ENCODE measurements at places on chromosomes 11 and 22.

DNA sequence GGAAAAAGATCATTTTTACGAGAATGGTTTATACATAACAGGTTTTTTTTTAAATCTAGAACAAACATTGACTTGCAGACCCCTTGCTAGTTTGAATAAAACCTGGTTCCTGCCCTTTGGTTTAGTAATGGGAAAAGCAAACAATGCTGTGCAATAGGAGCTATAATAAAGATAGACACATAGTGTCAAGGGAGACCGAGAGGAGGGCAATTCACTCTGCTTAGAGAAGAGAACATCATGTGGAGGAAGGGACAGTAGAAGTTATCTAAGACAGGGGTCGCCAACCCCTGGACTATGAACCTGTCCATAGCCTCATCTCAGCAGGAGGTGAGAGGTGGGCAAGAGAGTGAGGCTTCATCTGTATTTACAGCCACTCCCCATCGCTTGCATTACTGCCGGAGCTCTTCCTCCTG is 7.0 kb upstream of the RDX start:
- DNase-seq = no peak

- no peak for DNase-seq
These were observed 613.5 kb upstream of the CCDC179 start for GRCh38 chr11:23473782-23474181.

GRCh38 chr22:46791201-46791731 is 28.8 kb downstream of the TBC1D22A start:
- peak; percentile 83 for DNase-seq

GRCh38 chr11:11701070-11701469 is 79.3 kb upstream of the GALNT18 start:
- no peak for DNase-seq

- no peak for DNase-seq
These were observed 31.1 kb downstream of the OR6Q1 start for GRCh38 chr11:58061813-58062212.

DNA sequence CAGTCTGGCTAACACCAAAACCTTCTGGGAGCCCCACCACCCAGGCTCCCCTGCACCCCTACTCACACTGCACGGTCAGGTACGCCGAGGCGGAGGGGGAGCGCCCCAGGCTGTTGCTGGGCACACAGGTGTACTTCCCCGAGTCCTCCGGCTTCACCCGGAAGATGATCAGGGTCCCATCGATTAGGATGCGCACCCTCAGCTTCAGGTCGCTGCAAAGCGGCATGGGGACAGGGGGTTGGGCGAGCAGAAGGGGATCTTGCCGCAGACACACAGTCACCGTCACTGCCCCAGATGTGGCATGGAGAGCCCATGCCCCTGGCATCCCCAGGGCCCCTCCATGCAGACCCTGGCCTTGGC is 21.2 kb downstream of the IGSF9B start:
- no peak for DNase-seq

DNA sequence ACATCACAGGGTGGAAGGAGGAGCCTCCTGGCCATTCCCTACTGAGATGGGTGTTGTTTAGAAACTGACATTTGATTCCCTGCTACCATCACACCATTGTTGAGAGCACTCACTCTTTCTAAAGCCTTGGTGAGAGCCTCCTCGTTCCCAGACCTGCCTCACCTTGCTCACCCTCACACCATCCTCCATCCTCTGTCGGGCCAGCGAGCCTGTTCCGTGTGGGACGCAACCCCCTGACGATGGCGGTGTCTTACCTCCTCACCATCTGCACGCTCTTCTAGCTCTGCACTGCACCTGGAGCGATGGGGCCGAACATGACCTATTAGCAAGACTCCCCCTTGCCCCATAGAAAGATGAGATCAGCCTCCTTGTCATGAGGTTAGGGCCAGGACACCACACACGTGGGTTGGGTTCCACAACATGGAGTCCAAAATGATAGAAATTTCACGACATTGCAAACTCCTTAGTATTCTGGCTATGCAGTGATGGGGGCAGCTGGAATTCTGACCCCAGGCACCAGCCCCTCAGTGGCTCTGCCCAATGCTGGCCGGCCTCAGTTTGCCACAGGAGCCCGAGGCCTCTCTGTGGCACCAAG is 1017.9 kb downstream of the TBC1D22A start:
- no peak for DNase-seq

GRCh38 chr22:38177926-38178604 is 3.6 kb downstream of the PLA2G6 start:
- DNase-seq = no peak

- DNase-seq = no peak
These were observed 90.9 kb downstream of the LDLRAD3 start for GRCh38 chr11:36034551-36035331.

DNA sequence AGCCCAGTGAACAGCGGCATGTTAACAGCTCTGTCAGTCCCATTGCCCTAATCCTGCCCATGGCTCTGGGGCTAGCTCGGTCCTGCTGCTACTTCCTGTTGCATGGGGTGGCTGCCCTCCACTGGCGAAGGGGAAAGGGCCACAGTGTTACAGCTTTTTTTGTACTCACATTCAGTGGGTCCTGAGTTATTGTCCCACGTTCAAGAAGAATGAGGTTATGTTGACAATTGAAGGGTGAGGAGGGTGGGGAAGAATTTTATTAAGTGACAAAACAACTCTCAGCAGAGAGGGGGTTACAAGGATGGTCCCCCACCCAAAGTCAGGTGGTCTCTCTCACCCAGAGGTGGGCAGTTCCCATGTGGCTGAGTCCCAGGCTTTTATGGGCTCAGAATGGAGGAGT is 17.7 kb upstream of the MS4A7 start:
- no peak for DNase-seq

DNA sequence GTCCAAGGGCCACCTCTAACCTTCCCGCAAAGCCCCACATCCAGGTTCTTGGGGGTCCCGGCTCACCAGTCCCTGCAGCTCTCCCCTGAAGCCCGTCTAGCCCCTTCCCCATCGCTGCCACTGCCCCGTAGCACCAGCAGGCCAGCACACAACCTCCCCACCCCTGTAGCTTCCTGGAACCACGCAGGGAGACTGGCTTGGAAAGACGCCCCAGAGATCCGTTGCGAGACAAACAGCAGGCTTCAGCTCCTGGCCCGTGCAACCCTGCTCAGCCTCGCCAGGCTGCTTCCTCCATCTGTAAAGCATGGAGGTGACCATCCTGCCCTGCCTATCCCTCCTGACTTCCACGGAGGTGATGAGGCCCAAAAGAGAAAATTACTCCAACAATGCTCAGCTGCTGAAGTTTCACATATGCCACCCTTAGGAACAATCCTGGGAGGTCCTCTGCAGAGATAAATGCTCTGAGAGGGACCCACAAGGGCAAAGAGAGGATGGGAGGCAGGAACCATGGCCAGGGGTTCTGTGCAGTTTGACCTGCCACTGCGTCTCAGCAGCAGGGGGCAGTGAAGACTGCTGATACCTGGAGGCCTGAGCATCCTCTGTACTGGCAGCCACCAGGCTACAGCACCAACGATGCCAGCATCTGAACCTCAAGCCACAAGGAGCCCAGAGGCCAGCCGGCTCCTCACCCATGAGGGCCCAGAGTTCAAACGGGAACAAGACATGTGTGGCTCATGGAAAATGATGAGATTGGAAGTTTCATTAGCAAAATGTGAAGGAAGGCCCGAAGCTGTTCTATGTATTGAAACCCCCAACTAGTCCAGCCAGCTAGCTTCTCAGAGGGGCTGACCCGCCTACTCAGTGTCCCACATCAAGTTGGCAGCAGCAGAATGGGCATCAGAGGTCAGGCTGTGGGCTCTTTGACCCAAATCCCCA is 16.1 kb downstream of the DGCR2 start:
- DNase-seq = peak; percentile 56

GRCh38 chr11:99683933-99684332 is 663.2 kb downstream of the CNTN5 start:
- no peak for DNase-seq

DNA sequence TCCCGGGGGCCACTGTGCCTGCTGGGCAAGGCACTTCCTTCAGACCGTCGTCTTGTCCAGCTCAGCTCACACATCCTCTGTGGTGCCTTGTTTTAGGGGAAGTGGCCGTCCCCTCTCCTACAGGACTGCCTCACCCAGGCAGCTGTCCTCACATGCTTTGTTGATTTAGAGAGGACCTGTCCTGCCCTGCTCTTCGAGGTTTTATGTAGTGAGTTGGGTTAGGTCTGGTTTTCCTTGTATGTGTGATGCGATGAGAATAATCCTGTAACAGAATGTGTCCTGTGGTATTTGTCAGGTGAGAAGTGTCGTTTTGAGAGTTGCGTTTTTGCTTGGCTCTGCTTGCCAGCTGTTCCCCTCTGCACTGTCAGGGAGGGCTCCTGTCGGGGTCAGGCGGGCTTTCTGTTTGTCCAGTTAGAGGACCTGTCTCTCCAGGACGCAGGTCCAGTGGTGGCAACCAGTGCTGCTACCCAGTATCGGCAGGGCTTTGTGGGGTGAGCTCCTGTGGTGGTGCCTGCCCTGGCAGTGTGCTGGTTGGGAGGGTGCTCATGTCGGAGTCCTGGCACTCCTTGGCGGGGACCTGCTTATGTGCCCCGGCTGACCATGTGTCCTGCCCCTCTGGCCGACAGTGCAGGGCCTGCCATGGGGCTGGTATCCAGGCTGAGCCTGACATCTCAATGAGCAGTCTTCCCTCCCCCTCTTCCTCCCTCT is 41.3 kb downstream of the MUC6 start:
- DNase-seq = no peak

DNA sequence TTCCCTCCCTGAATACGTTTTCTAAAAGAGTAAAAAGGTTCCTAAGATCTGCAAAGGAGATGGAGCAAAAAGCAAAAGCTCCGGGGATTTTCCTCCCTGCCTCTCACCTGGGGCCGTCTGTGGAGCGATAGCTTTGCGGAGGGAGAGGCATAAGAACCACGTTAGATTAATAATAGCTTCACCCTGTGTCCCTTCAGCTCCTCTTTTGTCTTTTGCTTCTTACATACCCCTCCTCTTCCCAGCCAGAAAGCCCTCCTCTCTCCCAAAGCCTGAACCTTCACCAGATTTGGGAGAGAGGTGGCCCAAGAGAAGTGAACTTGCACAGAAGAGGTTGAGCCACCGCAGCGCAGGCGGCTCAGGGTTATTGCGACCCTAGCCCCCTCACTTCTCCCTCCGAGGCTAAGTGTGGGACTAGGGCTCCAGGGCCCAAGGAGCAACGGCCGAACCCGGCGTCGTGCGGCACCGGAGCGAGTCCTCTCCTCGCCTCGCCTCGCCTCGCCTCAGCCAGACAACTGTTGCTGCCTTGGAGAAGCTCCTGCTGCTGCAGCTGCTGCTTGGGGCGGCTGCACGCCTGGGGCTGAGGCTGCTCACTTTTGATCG is 97.6 kb upstream of the HSD17B12 start:
- DNase-seq = no peak

- no peak for DNase-seq
These were observed 13.4 kb upstream of the ARHGAP8 start for GRCh38 chr22:44739024-44739423.

DNA sequence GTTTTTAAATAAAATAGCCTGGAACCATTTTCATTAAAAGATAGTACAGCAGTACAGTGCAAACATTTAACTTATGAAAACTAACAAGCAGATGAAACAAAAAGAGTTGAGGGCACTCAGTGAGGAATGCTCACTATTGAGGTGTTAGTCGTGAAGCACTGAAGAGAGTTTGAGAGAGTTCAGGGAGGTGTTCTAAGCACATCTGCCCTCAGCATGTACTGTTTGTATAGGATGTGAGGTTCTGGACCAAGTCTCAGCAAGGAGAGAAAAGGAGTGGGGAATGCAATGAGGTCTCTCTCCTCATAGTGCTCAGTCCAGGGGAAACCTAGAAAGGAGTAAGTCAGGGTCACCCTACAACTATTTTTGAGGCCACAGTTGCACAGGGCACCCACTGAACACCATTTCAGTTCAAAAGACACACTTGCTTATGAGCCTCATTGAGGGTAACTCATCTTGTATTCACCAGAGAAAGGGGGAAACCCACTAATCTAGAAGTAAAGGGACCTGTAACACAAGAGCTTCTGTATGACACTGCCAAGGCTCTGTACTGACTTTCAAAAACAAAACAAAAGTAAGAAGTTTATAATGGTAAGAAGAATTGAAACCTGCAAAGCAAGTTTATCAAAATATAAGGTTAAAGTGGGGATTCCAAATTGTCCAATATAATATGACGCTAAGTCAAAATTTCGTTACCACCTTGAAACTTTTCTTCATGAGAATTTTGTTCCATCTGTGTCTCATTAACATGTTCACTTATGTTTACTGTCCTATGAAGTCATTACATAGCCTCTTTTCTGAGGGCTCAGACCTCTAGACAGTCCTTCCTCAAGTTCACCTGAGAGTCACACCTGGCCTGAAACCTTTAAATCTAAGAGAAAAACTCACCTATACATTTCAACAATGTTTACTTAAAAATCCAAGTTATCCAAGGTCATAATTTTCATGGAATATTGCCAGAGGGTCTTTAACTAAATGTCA is 275.3 kb downstream of the ETS1 start:
- DNase-seq = no peak

GRCh38 chr22:44326491-44326885 is 13.7 kb upstream of the SHISAL1 start:
- DNase-seq = no peak

- no peak for DNase-seq
These were observed 91.6 kb downstream of the CECR2 start for GRCh38 chr22:17460895-17461294.

DNA sequence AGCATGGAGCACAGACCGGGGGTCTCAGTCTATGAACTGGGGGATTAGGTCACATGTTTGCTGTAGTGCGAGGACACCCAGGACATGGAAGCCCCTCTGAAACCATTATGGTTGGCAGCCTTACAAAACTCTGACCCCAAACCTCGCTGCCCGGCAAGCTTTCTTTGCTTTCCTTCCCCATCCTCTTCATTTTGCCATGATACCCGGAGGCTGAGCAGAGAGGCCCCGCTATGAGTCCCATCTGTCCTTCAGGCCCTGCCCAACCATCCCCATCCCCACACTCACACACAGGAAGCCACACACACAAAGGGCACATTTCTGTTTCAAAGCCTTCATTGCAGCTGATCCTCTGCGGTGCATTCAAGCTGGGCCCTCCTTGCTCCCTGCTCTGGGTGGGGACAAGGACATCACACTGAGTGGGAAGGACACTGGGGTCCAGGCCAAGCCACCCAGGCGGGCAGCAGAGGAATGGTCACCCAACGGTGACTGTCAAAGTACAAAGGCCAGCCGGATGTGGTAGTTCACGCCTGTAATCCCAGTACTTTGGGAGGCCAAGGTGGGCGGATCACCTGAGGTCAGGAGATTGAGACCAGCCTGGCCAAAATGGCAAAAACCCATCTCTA is 176.5 kb downstream of the CTTN start:
- no peak for DNase-seq

GRCh38 chr22:46490538-46490937 is 46.9 kb downstream of the CELSR1 start:
- DNase-seq = no peak

DNA sequence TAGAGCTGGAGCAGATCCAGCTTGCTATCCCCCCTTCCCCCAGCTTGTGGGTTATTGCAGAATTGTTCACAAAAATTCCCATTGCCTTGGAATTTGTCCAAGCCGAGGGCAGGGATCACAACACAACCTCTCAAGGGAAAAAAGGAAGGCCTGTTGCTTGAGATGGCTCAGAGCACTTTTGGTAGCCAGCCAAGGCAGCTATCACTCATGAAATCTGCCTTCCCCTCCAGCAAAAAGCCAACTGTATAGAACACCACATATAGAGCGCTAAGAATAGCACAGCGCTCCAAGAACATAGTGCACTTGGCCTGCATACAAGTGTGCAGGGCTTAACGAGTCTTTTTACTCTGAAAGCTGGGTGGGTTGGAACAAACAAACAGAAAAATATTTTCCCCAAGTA is 46.2 kb downstream of the FAM83F start:
- no peak for DNase-seq

Measured in CD4-positive, alpha-beta T cell treated with Interleukin-6 at 100 ng/mL for 8 hours (primary cell).